ENCODE measurements at places on chromosomes 7 and 10.

GRCh38 chr10:86659161-86659691, 4.9 kb downstream of the OPN4 start:
- DNase-seq = no peak

DNA sequence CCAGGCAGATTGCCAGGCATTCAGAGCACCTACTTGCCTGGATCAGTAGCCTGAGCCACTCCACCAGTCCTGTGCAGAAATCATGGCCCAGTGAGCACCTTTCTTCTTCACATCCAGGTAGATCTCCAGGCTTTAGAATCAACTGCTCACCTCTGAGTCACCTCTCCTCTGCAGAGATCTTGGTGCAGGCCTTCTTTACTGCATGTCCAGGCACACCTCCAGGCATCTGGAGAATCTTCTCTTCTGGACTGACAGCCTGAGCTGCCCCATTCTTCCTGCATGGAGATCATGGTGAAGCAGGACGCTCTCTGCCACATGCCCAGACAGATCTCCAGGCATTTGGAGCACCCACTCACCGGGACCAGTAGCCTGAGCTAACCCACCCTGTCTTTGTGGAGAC, 894.5 kb upstream of the MBL2 start:
- no peak for DNase-seq

GRCh38 chr10:1448252-1448930, 288.9 kb downstream of the ADARB2 start:
- DNase-seq = no peak

- no peak for DNase-seq
Measured at GRCh38 chr7:47330561-47331178, 251.2 kb downstream of the TNS3 start.

- DNase-seq = peak; percentile 18
Measured at GRCh38 chr7:37817996-37818720, 30.2 kb upstream of the NME8 start.

DNA sequence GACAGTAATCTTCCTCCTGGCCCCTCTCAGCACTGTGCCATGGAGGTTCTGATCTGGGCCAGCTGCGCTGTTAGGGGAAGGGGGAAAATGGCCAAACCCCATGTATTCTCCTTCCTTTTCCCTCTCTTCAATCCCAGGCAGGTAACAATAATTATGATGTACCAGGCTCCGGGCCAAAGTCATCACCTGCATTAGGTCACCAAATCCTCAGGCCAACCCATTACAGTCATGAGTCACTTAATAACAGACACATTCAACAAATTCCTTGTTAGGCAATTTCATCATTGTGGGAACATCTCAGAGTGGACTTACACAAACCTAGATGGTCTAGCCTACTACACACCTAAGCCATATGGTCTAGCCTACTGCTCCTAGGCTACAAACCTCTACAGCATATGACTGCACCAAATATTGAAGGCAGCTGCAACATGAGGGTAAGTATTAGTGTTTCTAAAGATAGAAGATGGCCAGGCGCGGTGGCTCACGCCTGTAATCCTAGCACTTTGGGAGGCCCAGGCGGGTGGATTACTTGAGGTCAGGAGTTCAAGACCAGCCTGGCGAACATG, 2.2 kb upstream of the HSPB1 start:
- DNase-seq = no peak

GRCh38 chr10:132421847-132422751, 25.1 kb downstream of the PWWP2B start:
- DNase-seq = no peak

DNA sequence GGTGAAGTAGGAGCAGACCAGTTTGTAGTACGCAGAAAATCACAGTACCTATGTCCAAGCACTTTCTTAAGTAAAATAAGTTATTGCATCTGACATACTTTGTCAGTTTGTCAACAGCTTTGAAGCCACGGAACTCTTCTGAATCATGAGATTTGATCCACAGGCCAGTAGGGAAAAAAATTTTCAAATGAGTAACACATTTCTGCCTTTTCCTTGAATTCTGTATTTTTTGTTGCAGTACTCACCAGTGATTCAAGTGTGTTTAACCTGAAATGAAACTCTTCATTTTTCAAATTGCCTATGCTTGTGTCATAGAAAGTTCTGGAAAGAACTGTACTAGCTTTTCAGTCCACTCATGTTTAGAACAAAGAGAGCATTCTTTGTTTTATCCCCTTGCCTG, 337.7 kb downstream of the GATA3 start:
- no peak for DNase-seq

DNA sequence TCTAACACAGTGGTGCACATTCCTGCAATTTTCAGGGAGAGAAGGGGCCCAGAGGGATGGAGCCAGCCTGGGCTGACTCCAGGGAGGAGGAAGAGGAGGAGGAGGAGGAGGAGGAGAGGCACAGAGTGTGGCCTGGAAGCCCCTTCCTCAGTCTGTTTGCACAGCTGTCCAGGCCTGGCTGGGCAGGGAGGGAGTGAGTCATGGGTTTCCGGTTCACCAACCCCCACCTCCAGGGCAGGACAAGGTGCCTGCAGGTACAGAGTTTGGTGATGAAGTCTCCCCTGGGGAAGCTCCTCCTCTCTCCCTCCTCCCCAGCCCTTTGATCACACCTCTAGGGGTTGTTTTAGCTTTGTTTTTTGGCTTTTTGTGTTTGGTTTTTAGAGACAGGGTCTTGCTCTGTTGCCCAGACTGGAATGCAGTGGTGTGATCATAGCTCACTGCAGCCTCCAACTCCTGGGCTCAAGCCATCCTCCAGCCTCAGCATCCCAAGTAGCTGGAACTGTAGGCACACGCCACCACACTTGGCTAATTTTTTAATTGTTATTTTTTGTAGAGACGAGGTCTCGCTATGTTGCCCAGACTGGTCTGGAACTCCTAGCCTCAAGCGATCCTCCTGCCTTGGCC, 77.5 kb upstream of the CUX1 start:
- no peak for DNase-seq

GRCh38 chr10:548238-548901, 141.1 kb downstream of the DIP2C start:
- DNase-seq = no peak

DNA sequence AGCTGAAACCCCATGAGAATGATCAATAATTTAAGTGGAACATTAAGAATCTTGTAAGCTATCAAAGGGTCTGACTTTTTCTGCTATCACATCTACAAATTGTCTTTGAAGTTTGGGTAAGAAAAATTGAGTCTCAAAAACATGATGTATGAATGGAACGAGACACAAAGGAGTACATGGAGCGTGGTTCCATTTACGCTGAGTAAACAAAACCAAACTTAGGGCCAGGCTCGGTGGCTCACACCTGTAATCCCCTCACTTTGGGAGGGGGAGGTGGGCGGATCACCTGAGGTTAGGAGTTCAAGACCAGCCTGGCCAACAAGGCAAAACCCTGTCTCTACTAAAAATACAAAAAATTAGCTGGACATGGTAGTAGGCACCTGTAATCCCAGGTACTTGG, 24.3 kb downstream of the SMC3 start:
- no peak for DNase-seq

GRCh38 chr10:130422366-130423324, 286.5 kb downstream of the GLRX3 start:
- DNase-seq = no peak

DNA sequence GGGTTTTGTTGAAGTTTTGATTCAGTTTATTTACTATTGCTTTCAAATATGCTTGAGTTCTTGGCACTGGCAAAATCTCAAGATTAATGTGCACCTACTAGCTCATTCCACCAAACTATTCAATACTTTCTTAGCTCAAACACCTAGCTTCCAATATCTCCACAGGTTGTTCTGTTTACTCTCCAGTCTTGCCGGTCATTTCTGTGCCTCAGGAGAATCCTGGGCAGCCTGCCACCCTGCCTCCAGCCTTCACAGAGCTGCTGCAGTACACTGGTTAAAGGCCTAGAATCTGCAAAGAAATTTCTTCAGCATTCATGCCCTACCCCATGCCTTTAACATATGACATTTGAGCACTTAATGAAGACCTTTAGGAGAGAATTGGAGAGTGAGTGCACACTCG, 4.0 kb upstream of the TMEM106B start:
- no peak for DNase-seq

- DNase-seq = no peak
Measured at GRCh38 chr7:149291781-149292461, 29.9 kb downstream of the ZNF783 start.

- DNase-seq = no peak
Measured at GRCh38 chr7:103765901-103766300, 223.6 kb downstream of the RELN start.

GRCh38 chr10:132786884-132787494, 1.0 kb upstream of the NKX6-2 start:
- no peak for DNase-seq

Measured in inflammatory macrophage (primary cell).